ENCODE measurements at places on chromosomes 7 and 10. TPM values are rescaled to one million over a fixed set of nuclear protein-coding genes. Genes with fewer than 3 reads are reported as not detected.

- DNase-seq: no peak
Observed at GRCh38 chr7:2639181-2639681, 7.4 kb downstream of the TTYH3 start.

DNA sequence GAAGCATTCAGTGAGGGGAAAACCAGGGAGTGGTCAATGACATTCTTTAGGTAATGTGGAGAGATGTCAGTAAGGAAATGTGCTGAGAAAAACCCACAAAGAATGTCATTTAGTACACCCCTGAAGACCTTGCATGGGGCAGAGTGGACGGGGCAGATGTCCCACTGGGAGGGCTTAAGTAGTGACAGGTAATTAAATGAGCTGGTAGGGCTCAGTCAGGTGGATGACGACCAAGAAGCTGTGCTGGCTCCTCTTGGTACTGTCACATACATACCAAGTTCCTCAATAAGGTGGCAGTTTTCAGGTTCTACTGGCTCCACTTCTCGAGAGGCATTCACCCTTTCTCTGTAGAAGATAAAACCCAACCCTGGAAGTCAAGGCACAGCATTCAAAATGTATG is 1.8 kb downstream of the PON3 start:
- peak; percentile 45 for DNase-seq

DNA sequence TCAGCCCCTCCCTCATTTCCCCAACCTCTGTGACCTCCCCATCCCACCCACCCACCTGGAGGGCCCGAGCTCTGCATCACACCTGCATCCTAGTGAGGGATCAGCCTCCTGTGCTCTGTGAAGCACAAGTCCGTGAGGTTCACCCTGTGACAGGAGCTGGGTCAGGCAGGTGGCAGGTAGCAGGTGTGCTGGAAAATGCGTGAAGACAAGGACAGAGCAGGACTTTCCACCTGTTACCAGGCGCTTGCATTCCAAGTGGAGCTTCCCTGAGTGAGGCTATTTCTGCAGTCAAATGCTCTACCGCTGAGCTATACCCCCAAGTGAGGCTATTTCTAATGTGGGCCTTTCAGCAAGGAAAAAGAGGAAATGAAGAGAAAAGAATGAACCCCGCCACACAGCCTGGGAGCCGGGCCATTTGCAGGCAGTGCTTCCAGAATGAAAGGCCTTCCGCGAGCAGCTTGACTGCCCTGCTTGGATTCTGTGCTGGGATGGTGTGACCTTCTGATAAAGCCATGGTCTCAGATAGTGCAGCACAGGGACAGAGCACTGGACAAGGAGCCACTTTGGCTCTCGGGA is 13.3 kb upstream of the CPXM2 start:
- no peak for DNase-seq

- no peak for DNase-seq
Observed at GRCh38 chr10:91519899-91520514, 109.9 kb downstream of the HECTD2 start.

- no peak for DNase-seq
Observed at GRCh38 chr10:100534726-100535125, 1.0 kb upstream of the HIF1AN start.

DNA sequence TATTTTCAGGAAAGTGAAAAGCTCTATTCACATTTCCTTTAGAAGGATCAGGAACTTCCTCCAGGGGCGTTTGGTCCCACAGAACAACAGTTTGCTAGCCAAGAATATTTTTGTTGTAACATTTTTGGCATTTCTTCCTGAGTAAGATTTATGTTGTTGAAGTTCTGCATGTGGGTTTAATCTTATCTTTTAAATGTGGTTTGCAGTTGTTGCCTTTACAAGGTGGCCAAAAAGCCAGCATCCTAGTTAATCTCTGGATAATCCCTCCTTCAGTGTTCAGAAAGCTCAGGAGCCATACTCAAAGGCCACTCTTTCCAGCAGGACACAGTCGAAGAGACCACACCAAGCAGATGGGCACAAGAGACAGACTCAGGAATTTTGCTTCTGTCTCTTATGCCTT is 30.0 kb downstream of the SLC26A4 start:
- peak; percentile 56 for DNase-seq

AKR1E2 gene
- not detected for total RNA-seq

DNA sequence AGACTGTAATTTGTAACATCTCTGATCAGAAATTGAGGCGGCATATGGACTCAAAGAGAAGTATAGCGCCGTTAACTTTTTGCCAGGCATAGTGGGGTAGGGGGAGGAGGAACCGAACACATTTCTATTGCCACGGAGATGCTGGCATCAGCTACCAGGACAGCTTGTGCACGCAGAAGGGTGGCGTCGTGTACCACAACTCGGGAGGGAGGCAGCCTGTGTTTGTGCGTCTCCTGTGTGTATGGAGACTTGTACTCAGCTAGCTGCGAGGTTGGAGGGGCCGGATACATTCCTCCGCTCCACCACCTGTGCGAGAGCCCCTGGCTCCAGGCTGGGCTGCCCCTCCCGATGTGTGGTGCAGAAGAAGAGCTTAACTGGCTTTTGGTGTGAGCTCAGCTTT is 634.8 kb downstream of the TYW1 start:
- no peak for DNase-seq

- no peak for DNase-seq
Observed at GRCh38 chr7:45098983-45099839, 10.4 kb upstream of the NACAD start.

GRCh38 chr10:111234914-111235302 is 158.1 kb downstream of the ADRA2A start:
- no peak for DNase-seq

- no peak for DNase-seq
Observed at GRCh38 chr10:58757352-58758065, 244.8 kb downstream of the BICC1 start.

DNA sequence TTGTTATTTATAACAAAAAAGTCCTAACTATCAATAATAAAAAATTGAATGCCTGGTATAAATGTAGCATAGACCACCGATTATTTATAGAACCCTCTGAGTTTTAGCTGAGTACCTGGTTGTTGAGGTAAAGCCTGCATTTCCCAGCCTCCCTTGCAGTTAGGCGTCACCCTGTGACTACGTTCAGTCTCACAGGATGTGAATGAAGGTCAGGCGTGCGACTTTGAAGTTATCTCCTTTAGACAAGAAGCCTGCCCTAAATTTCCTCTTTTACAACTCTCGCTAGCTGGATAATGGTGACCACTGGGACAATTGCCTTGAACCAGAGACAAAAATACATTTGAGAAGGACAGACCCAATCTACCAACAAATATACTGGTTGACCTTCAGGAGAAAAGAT is 67.5 kb upstream of the TES start:
- DNase-seq: no peak

PKD2L1 gene
- total RNA-seq: not detected

GATA3 gene
- total RNA-seq: 0.46 TPM

AGBL3 gene
- total RNA-seq: 1.9 TPM

DNA sequence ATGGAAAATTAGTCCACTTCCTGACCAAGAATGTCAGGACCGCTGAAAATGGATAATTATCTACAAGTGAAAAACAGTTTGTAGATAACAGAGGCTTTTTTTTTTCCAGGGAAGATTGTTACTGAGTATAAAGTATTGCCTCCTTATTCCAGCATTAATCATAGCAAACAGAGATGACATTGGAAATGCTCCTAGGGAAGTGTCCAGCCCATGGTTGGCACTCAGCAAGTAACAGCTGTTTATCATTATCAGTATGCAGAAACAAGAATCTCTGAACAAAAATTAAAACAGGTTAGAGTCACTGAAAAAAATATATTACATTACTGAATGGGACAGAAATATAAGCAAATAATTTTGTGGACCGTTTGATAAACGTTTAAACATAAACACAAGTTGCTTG is 14.6 kb downstream of the FGL2 start:
- DNase-seq: no peak

- no peak for DNase-seq
Observed at GRCh38 chr10:17980846-17981565, 29.3 kb downstream of the SLC39A12 start.

GRCh38 chr10:17387861-17388503 is 66.4 kb downstream of the ST8SIA6 start:
- DNase-seq: no peak

DNA sequence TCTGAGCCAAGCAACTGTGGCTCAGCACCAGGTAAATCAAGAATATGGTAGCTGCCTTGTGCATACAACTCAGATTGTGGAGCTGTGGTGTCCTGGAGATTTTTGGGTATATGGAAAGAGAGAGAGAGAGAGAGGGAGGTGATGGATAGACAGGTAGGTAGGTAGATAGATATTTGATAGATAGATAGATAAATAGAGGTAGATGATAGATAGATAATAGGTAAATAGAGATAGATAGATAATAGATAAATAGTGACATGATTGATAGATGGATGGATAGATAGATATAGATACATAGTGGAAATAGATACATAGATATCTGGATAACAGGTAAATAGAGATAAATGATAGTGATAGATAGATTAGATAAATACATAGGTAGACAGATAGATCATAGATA is 206.3 kb downstream of the KLF6 start:
- no peak for DNase-seq

- no peak for DNase-seq
Observed at GRCh38 chr10:8665322-8665721, 610.8 kb downstream of the GATA3 start.

GRCh38 chr7:94190599-94191061 is 186.5 kb upstream of the BET1 start:
- DNase-seq: peak; percentile 95

DNA sequence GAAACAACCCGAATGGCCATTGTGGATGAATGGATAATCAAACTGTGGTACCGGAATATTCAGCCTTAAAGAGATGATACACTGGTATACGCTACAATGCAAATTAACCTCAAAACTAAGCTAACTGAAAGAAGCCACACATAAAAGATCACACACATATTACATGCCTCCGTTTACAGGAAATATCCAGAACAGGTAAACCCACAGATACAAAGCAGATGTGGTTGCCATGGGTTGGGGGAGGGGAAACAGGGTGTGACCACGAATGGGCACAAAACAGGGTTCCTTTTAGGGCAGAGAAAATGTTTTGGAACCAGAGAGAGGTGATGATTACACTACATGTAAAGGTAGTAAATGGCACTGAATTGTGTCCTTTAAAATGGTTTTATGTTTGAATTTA is 16.6 kb downstream of the ESYT2 start:
- no peak for DNase-seq
